ENCODE measurements at places on chromosomes 2 and 18.

GRCh38 chr2:86563650-86564061 is 413 bp upstream of the CHMP3 start:
- no peak for DNase-seq

- DNase-seq: no peak
Measured at GRCh38 chr2:65320042-65320725, 92.6 kb downstream of the ACTR2 start.

- DNase-seq: peak; percentile 64
Measured at GRCh38 chr2:118882693-118883336, 35.4 kb upstream of the EN1 start.

DNA sequence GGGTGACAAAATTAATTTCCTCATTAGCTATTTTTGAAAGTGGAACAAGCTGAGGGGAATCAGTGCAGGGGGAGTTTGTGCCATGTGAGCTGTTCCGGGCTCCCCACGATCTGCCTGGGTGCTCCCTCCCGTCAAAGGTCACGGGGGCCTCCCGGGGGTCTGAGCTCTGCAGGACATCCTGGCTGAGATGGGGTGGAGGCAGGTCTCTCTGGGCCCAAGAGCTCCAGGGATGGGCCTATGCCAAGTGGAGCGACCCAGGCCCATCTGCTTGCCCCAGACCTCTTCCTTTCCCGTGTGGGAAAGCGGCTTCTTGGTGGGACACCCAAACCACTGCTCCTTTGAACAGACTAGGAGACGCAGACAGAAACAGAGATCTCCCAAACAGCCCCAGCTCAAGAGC is 143.3 kb upstream of the ID2 start:
- DNase-seq: no peak

GRCh38 chr18:13493079-13493478 is 233.3 kb downstream of the FAM210A start:
- no peak for DNase-seq

GRCh38 chr2:62334440-62335058 is 138.6 kb downstream of the B3GNT2 start:
- DNase-seq: no peak
